Activated CD4-positive, alpha-beta memory T cell treated with anti-CD3 and anti-CD28 coated beads for 36 hours (primary cell): ENCODE measurements at places on chromosomes 1 and 21.

GRCh38 chr21:42989816-42990650 lies 15.7 kb downstream of the PKNOX1 start:
- no peak for DNase-seq

- no peak for DNase-seq
Observed at GRCh38 chr1:230381049-230381467, 45.1 kb downstream of the PGBD5 start.

GRCh38 chr1:28796352-28797211 lies 15.4 kb upstream of the OPRD1 start:
- no peak for DNase-seq

DNA sequence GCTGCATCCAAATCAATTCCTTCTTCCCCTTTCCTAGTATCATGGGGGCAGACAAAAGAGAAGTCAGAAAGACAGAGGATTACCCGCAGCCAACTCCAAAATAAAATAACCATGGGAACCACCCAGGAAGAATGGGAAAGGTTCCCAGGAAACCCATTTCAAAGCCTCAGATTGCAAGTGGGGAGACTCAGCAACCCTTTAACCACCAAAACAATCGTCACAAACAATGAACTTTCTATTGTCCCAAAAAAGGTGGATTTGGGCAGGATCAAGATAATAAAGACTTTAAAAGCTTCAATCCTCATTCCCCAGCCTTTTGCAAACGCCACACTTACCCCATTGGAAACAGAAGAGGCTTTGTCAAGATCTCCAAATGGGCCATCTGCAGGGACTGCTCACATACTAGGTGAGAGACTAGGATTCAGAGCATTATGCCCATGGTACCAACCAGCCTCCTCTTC lies 5.1 kb downstream of the TIAM1 start:
- DNase-seq = no peak

- no peak for DNase-seq
Observed at GRCh38 chr1:163877016-163877415, 555.3 kb downstream of the NUF2 start.

- no peak for DNase-seq
Observed at GRCh38 chr1:26017606-26018005, 4.0 kb upstream of the EXTL1 start.

- DNase-seq = no peak
Observed at GRCh38 chr1:119787776-119788175, 19.1 kb upstream of the HMGCS2 start.
